ENCODE measurements at places on chromosomes 6 and 20.

DNA sequence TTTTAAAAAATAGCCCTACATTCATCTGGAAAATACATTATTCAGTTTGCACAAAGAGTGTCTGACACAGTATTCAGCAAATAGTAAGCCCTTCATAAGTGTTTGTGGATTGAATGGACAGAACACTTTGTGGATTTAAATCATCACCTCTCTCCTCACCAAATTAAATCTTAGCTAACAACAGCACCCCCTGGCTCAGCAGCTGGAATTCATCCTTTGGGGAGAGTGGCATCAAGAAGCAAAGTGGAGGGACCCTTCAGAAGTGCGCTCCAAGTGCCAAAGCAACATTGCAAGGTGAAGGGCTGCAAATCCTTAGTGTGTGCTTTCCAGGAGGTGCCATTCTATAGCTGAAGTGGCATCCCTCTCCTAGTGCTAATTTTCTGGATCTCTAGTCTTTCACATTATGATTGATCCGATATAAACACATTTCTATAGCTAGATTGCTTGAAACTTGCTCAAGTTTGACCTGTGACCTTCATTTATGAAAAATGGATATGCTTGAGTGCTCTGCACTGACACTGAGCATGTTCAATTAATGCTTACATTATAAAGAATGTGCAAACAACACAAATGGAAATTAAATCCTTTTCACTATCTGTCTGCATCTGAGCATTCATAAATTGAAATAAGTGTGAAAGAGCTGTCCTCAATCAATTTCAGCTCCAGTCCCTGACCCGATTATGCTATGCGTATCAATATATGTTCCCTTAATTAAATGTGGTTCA is 891.7 kb downstream of the C6orf118 start:
- DNase-seq, result no peak

DNA sequence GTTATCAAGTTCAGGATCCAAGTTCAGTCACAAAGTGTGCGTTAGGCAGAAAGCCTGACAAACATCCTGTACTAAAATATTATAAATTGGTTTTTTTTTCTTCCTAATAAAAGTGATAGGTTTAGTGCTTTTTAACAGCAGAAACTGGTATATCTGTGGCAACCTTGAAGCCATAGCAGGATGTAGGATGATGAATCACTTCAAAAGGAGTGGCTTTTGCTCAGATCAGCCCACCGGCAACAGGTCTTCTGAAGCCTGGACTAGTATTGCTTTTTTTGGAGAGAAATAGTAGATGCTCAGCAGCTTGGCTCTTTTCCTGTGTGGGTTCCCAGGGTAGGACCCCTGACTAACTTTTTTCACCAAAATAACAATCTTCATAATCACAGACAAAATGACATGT is 190.8 kb downstream of the EPM2A start:
- no peak for DNase-seq

DNA sequence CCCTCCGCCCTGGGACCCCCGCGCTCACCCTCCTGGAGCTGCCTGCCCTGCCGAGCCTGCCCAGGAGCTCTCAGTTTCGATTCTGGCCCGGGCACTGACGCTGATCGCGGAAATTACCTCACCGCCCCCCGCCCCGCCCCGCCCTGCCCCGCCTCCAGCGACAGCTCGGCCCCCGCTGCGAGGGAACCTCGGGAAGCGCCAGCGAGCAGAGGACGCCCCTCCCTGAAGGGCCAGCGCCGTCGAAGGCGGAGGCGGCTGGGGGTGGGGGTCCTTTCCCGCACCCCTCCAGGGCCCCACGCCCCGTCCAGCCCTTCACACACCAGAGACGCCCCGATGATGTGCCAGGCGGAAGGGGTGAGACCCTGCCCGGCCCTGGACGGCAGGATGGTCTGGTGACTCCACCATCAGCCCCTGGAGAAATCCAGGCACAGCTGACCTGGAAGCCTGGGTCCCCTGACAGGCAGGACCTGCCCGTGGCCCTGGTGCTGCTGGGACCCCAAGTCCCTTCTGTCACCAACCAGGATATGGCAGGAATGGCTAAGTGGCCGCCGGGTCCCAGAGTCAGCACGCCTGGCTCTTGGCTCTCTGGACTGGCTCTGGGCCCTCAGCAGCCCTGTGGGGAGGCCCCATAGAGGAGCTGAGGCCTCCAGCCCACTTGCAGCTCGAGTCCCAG is at the start of gene HELZ2:
TSS of gene HELZ2 (minus strand) at position 84 of the 673 bp plus-strand sequence. CDS start 1,854 bp downstream, outside the sequence.
- DNase-seq, result peak; percentile 89

DNA sequence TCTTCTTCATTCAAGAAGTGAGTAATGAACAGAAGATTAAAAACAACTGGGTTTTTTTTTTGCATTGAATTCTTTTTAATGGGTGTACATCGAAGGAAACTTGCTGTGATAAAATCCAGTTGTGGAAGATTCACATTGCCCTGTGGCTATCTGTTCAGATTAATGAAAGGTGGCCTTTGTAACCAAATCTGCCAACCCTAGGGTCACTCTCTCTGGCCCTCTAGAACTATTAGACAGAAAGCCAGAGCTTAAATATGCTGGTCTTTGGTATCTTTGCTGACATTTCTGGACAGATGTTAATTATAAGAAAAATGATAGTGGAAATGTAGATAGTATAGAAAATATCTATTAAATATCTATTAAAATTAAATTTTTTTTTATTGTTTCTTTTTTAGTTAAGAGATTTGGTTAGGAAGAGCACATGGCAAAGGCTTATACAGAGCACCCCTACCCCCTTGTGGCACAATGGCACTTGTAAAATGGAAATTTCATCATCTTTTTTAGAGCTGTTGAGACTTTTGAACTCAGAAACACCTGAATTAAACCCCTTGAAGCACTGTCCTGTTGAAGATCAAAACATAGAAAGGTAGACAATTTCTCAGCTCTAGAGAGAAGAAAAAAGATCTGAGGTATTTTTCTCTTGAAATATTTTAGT is 572.5 kb downstream of the PKHD1 start:
- DNase-seq, result no peak

GRCh38 chr6:42378125-42378524 is 73.6 kb downstream of the TRERF1 start:
- peak; percentile 51 for DNase-seq

DNA sequence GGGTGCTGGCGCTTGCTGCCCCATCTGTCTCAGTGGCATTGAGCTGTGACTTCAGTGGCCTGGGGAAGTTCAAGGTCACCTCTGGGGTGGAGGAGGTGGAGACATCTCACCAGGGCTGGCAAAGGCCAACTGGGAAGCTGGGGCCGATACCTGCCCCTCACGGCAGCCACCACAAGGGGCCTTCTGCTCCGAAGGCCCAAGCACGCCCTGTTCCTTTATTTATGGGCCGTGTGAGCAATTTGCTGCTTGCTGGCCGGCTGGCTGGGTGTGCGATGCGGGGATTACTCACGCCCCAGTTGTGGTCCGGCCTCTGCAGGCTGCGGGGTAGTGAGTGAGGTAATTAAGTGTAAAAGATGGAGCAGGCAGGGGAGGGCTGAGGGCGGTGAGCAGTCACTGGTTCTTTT is 13.2 kb upstream of the SCRT2 start:
- no peak for DNase-seq

- DNase-seq, result no peak
Observed at GRCh38 chr6:149729824-149730223, 11.9 kb upstream of the LATS1 start.

DNA sequence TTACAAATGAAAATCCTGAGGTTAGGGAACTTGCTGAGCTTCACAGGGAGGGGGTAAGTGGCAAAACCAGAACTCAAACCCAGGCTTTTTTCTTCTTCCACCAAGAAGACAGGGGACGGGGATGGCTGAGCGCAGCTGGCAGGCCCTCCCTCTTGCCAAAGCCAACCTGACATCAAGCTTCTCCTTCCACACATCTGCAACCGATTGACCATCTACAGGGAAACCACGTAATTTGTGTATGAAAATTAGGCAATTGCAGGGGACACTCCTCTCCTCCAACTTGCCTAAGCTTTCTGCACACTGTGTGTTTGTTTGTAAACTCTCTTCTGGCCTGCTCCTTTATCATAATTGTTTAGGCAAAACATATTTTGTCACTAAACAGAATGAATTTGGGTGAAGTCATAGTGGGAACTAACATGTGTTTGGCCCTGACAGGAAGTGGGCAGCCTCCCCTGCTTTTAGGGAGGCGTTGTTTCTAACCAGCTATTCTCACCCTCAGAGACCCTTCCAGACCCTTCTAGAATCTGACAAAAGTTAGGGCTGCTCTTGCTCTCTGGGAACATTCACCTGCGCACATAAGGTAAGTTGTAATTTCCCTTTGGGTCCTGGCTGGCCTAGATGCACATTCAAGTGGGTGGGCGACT is 18.9 kb downstream of the ZNF831 start:
- no peak for DNase-seq
